Suppressor macrophage treated with lipopolysaccharide for 4 hours (primary cell): ENCODE measurements at places on chromosomes 5 and 9.

- DNase-seq: peak; percentile 68
Measured at GRCh38 chr9:21817176-21817575, 14.7 kb downstream of the MTAP start.

DNA sequence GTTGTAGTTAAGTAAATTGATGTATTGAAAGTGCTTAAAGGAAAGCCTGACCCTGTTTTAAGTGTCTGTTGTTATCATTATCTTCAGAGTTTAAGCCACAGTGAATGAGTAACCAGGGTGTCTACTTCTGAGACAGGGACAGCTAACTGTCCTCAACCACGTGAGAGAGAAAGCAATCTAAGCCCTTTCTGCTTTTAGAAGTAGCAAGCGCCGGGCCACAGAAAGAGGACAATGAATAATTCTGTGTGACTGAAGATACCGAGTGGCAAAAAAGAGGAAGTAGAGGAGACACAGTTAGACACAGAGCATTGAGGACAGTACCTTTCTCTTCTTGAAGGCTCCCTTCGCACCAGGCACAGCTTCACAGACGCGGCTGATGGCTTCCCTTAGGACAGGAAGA, 86.3 kb downstream of the S1PR3 start:
- peak; percentile 49 for DNase-seq

DNA sequence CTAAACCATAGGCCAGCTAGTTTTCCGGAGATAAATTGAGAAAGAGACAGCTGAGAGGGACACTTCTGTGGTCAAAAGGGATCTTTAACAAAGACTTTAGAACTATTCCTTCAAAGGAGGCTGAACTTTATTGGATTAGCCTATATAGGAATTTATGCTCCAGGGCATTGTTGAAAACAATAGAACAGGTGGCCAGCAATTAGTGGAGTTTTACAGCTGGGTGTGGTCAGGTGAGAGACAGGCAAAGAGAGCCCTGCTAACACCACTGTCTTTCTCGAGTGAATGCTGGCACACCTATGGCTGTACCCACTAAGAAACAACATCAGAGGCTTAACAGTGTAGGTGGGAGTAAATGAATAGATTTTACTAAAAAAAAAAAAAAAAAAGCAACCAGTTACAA, 16.7 kb upstream of the TLR4 start:
- DNase-seq: no peak

DNA sequence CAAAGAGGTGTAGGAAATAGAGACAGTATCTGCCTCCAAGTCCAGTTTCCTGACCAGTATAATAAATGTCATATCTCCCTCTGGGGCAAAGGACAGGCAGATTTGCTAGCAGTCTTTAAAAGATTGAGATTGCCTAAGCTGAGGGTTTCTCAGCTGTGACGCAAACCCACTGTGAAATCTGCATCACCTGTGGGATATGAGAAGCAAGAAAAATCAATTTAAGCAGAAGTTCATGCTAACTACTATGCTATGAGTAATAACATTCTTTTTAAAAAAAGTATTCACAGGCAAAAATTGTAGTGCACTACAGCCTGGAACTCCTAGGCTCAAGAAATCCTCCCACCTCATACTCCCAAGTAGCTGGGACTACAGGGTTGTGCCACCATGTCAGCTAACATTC, 168.1 kb upstream of the POC5 start:
- DNase-seq: no peak

DNA sequence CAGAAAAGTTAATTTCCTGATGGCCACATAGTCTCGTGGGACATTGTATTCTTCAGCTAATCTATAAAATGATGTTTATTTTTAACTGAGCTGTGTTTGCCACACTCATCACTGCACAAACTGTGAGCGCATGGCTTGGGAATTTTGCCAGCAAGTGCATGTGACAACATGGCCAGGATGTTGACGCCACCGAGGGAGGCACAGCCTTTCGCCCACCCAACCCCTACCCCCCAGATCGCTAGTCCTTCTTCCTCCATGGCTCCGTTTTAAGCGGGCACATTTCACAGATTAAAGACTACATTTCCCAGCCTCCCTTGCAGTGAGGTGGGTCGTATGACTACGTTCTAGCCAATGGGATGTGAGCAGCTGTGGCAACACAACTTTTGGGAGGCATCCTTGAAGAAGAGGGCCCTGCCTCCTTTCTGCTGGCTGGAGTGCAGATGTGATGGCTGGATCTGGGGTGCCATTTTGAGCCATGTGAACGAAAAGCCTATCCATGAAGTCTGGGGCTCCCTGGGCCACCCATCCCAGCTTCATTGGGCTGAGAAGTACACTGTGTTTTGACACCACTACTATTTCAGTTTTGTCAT, 7.9 kb downstream of the NRARP start:
- peak; percentile 41 for DNase-seq

DNA sequence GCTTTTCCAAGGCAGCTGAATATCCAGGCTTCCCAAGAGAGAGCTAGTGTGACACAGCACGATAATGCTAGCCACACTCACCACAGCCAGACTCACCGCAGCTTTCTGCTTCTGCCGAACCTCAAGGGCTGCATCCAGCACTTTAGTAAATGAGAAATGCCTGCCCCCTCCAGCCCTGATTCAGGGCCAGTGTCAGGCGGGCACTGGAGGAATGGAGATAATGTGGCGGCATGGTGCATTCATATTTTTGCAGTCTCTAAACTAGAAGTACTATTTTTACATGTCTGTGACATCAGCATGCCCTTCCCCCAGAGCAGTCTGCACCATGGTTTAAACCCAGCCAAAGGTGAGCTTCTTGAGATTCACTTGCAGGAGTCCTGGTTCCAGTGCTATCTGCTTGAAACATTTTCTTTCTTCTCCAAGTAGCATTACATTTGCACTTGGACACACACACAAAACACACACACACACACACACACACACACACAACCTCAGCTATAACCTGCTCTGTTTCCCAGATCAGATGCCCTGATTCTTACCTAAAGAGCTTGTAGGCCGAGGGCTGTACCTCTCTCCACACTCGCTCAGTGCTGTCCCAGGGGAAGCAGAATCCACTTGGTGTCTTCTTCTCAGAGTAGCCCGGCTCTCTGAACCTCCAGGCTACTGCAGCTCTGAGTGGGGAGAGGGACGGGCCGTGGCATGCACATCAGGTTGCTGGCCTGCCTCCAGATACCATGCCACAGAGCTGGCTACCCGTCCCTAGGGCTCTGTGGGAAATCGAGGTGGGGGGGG, at the start of gene FGF1:
Gene FGF1, minus strand, starts transcription at position 673 of the 792 bp plus-strand sequence. CDS start 71,963 bp downstream, outside the sequence.
- DNase-seq: no peak

GRCh38 chr9:70679845-70680244, 265.4 kb upstream of the KLF9 start:
- peak; percentile 46 for DNase-seq

DNA sequence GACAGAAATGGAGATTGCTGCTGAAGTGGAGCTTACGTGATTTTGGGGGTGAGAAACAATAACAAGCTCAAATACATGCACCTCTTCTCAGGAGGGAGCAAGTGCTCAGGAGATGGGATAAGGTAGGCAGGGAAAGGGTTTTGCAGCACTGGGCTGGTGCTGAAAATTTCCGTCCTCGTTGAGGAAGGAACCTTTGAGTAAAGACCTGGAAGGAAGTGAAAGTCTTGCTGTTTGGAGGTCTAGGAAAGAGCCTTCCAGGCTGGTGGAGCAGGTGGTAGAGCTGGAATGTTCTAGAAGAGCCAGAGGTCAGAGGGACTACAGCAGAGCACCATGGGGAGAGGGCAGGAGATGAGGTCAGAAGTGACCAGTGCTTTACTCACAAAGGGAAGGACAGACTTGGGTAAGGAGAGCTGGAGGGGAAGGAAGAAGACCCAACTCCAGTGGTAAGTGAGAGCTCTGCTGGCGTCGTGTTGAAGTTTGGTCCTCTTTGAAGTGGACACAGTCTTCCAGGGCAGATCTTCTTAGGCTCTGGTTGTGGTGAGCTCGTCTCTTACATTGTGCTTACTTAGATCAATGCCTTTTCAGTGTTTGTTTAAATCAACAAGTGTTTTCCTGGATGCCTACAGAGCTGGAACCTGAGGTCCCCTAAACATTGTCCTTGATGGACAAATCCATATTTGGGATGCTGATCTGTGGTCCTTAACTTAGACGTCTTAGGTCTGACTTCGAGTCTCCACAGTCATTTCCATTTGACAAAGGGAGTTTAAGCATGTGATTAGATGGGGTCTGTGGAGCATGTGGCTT, 21.0 kb downstream of the ANKRD33B start:
- peak; percentile 35 for DNase-seq

GRCh38 chr5:175252234-175252805, 191.7 kb downstream of the DRD1 start:
- no peak for DNase-seq

DNA sequence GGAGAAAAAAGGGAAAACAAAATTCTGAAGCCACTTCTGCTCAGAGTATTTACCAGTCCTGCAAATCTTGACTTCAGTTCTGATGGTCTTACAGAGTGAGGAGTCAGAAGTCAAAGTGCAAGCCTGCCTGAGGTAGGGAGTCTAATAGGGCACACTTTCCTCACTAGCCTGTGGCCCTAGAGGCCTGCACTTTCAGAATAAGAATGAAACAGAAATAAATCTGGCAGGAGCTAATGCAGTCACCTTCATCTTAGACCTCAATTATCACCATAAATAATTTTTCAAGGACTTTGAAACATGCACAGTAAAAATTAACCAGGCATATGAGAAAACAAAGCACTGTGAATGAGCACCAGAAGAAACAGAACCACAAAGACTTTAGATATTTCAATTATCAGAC, 20.7 kb upstream of the ACSL6 start:
- DNase-seq: no peak

DNA sequence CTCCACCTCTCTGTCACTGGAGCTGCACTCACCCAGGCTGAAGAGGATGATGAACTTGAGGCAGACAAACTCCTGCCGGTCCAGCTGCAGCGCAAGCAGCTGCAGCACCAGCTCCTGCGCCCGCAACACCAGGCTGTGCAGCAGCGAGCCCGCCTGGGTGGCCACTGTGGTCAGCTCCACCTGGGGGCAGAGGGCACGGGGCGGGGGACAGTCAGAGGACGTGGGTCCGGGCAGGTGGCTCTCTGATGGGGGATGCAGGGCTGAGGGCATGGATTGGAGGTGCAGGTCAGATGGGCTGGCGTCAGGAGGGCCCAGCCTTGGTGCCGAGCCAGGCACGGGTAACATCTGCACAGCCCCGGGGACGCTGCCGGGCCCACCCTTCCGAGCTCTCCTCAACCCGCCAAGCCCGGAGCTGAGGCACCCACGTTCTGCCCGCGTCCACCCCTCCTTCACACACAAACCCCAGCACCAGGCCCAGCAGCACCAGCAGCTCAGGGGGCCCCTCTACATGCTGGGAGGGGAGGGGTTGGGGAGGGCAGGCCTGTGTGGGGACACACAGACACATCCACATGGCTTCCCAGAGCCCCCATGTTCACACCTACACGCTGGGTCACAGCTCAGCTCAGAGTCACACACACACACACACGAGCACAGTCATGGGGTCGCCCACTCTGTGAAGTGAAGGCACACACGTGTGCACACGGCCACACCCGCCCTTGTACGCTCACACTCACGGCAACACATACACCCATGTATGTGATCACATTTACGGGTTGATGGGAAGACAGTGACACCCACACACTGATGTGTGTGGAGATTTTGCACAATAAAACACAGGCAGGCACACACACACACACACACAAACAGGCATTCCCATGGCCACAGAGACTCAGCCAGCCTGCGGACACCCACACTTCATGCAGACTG, 15.9 kb downstream of the NR5A1 start:
- no peak for DNase-seq

DNA sequence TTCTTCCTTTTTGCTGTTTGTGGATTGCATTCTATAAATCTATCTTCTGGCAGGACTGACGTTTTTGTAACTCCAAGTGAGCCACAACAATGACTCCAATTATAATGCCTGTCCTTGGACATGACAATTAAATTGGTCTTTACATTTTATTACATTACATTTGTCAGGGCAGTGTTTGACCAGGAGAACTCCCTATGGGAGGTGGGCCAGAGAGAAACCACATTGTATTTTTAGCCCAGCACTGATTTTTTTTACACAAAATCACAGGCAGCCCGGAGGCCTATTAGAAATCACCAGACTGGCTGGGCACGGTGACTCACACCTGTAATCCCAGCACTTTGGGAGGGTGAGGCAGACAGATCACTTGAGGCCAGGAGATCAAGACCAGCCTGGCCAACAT, 99.1 kb upstream of the SMC5 start:
- DNase-seq: no peak

- DNase-seq: peak; percentile 30
Measured at GRCh38 chr9:3906437-3907213, 380.8 kb upstream of the RFX3 start.

DNA sequence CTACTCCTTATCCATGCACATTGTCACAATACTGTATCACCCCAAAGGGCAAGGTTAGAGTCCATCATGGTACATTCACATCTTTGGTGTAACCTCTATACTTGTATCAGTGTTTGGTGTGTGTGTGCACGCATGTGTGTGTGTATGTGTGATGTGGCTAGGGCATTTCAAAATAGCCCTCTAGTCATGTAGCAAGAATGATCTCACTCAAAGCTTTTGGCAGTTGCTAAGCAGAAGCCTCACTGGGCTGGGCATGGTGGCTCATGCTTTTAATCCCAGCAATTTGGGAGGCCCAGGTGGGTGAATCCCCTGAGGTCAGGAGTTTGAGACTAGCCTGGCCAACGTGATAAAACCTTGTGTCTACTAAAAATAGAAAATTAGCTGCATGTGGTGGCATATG, 245.3 kb downstream of the ADGRV1 start:
- no peak for DNase-seq

GRCh38 chr5:168464214-168464613, 22.1 kb upstream of the RARS1 start:
- DNase-seq: no peak

DNA sequence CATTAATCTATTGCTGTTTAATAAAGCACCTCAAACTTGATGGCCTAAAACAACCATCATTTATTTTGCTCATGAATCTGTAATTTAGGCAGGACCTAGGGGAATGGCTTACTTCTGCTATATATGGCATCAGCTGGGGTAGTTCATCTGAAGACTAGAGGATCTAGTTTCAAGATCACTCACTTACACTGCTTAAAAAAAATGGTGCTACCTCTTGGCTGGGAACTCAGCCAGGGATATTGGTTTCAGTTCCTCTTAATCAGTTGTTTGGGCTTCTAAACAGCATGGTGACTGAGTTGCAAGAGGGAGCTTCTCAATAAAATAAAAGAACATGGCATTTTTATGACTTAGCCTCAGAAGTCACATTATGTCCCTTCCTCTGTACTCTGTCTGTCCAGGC, 142.0 kb downstream of the FAM114A2 start:
- DNase-seq: peak; percentile 68

DNA sequence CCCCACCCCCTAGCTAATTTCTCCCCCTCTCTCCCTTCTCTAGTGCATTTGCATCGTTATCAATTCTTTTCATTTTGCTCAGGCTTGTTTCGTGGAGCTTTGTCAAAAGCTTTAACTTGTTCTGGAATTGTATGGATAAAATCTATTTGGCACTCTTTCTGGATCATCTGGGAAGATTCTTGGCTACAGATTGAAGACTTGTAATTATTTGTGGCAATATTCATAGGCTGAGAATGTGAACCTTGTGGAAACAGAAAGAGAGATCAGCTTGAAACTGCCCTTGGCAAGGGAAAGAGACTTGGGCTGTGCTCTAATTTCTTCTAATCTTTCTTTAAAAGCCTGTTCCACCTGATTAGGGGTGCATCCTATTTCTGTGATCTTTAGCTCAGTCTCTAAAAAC, 340.6 kb upstream of the DAB2 start:
- DNase-seq: no peak

GRCh38 chr5:175797521-175798038, 73.8 kb upstream of the CPLX2 start:
- DNase-seq: no peak
